CD4-positive, alpha-beta T cell treated with Interleukin-15 for 1 hour (primary cell): ENCODE measurements at places on chromosomes 11 and 22.

GRCh38 chr11:70205049-70205725 is 2.1 kb downstream of the FADD start:
- no peak for DNase-seq

- DNase-seq: peak; percentile 66
Observed at GRCh38 chr11:9280655-9281301, 15.6 kb upstream of the DENND5A start.

DNA sequence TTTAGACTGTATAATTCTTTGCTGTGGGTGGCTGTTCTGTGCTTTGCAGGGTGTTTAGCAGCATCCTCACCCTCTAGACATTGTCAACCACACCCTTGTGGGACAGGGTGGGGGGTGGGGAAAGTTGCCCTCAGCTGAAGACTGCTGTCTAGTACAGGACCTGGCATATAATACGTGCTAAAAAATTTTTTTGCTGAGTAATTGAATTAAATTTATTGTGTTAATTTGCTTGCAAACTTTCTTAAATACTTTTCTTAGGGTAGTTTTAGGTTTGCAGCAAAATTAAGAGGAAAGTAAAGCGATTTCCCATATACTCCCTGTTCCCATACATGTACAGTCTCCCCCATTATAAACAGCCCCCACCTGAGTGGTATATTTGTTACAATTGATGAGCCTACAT is 268.5 kb downstream of the SOX6 start:
- no peak for DNase-seq

DNA sequence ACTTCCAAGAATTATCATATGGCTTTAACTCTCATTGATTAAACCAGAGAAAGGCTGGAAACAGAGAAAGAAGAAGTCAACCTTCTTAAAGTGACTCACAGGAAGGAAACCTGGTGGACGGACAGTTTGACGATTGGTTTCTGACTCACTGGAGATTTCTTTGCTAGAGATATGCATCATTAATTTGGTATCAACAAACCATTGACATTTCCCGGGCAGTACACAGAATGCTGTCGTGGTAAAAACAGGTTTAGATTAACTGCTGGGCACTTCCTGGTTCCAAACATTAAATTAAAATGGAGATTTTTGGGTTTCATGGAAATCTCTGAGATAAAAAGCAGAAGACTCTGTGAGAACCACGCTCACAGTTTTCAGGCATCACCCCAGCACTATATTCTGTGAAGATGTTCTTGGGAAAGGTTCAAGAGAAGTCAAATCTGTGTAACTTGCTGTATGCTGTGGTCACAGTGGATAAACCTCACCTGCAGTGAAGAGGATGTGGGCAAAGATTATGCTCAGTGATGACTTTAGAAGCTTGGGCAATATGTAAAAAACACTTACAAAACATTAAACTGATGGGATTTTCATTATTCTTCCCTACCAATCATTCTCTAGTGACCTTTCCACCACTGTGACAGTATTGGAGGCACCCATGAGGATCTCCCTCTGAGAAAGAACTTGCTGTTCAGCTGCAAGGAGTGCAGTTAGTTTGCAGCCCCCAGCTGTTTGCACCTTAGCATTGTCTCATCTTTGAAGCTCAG is 61.1 kb upstream of the CD44 start:
- peak; percentile 78 for DNase-seq
